ENCODE measurements at places on chromosomes 1 and 21.

DNA sequence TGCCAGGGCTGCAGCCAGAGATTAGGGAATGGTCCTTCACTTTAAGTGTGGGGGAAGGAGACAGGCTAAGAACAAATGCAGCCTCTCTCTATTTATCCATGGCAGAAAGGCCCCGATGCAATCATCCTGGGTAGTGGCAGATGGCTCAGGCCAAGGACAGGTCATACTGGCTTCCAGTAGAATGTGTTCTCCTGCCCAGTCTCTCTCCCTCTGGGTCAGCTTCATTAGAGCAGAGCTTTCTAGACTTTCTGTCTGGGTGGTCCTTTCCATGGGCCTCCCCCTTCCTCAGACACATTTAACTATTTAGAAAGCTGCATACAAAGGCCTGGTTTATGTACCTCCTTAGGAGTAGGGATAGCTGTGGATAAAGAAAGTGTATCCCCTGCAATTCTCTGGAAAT, 4.8 kb upstream of the PTCH2 start:
- DNase-seq, result no peak

- DNase-seq, result no peak
Measured at GRCh38 chr21:41817228-41817627, 50.4 kb upstream of the RIPK4 start.

DNA sequence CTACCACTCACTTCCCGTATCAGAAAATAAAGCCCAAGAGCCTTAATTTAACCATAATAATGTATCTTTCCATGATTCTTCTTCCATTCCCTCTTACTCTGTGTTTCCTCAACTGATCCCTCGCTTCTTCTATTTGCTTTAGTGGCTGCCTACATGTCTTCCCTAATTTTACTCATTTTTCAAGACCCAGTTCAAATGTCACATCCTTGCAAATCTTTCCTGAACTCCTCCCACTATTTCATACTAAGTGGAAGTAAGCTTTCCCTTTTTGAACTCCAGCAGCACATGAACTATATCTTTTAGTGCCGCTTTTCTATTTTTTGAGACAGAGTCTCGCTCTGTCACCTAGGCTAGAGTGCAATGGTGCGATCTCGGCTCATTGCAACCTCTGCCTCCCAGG, 3.8 kb upstream of the NFYC start:
- DNase-seq, result no peak

DNA sequence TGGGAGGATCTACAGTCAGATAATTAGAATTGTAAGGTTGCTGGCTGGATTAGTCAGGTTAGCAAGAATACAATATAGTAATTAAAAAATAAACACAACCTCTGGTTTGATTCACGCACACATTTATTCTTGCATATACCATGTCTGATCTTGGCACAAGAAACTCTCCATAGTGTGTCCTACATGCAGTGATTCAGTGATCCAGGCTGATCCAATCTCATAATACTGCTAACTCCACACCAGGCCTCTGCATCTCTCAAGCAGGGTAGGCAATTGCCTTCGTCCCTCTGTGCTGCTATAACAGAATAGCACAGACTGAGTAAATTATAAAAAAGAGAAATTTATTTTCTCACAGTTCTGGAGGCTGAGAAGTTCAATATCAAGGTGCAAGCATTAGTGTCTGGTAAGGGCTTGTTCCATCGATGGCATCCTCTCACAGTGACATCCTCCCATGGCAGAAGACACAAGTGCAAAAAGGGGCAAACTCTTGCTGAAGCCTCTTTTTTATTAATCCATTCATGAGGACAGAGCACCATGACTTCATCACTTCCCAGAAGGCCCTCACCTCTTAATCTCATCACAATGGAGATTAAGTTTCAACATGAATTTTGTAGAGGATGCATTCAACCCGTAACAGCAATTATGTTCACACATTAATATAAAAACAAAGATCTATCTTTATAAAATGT, 741.0 kb upstream of the NCAM2 start:
- no peak for DNase-seq

- no peak for DNase-seq
Measured at GRCh38 chr1:30694280-30695175, 28.9 kb downstream of the MATN1 start.

DNA sequence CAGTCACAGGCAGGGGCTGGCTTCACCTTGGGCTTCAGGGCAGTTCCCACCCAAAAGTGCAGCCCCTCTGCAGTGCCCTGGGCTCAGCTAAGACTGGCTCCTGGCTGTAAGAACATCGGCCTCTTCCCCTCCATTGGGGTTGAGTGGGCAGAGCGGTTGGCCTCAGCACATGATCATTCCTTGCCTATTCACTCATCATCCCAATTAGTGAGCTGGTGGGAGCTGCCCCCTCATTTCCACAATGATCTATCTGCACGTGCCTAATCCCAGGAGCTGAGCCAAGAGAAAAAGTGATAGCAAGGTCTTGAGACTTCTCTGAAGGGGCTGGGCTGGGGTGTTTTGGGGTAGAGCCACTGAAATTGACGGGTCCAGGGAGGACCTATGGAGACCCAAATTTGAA, 133.6 kb downstream of the SYF2 start:
- no peak for DNase-seq

GRCh38 chr21:20949884-20950283, 48.3 kb upstream of the NCAM2 start:
- no peak for DNase-seq

- no peak for DNase-seq
Measured at GRCh38 chr1:22850681-22851080, 122.0 kb downstream of the LACTBL1 start.

- no peak for DNase-seq
Measured at GRCh38 chr1:206461602-206462455, 8.4 kb upstream of the IKBKE start.

DNA sequence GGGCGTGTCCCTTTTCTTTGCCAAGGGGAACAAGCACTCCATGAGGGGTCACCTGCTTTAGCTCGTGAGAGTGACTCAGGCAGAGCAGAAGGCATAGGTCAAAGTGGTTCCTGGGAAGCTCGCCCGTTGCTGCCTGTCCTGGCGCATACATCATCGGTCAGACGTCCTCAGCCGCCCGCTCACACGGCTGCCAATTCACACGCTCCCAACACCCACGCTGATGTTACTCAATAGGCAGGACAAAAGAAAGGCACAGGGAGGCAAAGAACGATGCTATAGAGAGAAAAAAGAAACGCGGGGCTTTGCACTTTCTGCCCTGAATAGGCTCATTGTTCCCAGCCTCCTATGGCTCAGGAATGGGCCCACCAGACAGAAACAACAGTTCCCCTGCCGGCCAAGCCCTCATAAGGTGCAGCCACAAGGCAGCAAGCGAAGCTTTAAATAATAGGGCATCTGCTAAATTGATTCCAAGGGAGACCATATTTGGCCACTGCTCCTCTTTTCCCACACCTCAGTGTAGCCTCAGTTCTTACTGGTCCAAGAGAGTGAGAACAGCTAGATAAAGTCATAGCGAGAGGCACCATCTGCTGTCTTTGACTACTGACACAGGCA, 38.7 kb downstream of the VTCN1 start:
- DNase-seq, result no peak

DNA sequence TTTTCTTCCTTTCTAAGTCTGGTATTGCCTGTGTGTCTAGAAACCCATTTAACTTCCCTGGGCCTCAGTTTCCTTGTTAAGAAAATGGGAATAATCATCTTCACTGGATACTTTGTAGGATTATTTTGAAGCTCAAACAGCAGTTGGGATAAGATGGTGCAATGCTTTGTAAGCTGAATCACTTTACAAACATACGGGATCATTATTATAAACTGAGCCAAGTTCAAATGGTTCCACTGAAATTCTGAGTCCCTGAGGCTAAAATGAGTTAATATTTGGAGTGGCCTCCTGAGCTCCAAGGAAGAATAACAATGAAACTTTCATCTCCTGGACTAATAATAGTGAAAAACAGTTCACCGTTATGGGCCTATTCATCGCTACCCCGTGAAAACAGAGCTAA, 388.0 kb downstream of the PLPP3 start:
- DNase-seq, result no peak

DNA sequence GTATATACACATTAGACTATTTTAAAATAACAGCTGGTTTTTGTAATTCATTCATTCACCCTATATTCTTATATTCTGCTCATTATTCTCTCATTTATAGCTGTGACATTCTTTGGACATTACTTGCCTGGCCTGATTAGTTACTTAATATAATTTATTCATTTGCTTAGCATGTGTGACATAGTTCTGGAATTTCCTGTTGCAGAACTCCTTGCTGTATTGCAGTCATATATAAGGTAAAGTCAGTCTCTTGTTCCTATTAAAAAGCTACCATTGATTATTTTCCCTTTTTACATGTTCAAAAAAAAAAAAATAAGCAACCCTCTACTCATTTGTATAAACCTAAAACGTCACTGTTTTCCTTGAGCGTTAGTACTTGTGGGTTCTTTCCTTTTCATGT, 23.9 kb downstream of the GNAT2 start:
- no peak for DNase-seq

DNA sequence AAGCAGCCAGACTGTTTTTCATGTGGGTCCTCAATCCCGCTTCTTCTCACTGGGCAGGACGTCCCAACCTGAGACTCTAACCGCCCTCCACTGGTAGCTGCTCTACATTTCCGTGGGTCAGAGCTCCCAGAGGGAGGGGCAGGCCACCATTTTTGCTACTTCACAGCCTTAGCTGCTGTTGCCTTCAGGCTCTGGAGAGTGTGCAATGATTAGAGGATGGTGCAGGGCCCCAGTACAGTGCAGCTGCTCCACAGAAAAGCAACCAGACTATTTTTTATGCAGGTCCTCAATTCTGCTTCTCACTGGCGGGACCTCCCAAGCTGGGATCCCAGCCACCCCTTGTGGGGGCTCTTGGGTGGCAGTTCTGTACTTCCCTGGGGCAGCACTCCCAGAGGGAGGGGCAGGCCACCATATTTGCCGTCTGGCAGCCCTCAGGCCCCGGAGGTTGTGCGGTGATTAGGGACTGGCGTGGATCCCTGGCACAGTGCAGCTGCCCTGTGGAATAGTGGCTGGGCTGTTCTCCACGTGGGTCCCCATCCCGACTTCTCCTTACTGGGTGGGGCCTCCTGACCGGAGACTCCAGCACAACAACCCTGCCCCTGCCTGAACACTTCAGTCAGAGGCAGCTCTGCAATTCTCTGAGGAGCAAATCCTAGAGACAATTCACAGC, 647.6 kb upstream of the PKN2 start:
- no peak for DNase-seq

- peak; percentile 51 for DNase-seq
Measured at GRCh38 chr1:154328318-154329151, 3.2 kb downstream of the ATP8B2 start.

DNA sequence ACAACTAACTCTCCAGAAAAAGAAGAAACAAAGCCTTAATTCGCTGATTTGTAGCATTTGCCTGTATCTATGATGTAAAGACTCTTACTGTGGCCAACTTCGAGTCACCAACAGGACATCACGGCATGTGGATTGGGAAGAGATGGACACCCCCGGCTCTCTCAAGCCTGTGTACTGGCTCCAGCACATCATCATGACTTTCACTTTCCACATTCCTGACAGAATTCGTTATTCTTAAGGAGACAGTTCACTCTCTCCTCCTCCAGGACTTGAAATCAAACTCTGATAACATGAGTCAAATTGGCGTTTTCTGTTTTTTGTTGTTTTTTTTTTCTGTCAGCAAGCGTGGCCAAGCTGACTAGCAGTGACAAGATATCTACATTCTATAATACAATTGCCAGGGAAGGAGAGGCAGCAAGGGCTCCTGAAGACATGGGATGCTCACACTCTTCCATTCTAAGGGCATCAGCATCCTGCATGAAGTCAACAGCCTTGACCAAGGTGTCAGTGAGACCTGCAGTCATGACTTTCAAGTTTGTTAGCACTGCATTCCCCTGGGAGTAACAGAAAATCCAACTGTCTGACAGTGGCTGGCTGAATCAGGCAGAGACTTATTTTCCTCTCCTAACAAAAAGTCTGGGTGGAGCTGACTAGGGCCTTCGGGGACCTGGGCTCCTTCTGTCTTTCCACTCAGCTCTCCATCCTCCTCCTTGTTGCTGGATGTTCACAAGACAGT, 13.3 kb upstream of the TRAF3IP3 start:
- no peak for DNase-seq

DNA sequence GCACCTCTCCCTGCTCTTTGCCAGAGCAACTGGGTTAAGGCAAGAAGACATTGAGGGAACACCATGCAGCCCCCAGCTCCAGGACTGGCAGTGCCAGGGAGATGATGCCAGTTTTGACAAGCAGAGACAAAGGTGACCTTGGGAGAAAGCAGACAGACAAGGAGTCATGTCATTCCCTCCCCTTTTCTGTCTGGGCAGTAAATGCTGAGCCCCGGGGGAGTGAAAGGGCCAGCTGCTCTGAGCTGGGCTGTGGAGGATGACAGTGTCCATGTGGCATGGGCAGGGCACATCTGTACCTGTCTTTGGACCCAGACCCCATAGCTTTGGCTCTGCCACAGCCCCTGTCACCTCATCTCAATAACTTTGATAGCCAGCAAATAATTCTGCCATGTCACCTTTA, 24.2 kb downstream of the PLEKHA6 start:
- DNase-seq, result no peak

DNA sequence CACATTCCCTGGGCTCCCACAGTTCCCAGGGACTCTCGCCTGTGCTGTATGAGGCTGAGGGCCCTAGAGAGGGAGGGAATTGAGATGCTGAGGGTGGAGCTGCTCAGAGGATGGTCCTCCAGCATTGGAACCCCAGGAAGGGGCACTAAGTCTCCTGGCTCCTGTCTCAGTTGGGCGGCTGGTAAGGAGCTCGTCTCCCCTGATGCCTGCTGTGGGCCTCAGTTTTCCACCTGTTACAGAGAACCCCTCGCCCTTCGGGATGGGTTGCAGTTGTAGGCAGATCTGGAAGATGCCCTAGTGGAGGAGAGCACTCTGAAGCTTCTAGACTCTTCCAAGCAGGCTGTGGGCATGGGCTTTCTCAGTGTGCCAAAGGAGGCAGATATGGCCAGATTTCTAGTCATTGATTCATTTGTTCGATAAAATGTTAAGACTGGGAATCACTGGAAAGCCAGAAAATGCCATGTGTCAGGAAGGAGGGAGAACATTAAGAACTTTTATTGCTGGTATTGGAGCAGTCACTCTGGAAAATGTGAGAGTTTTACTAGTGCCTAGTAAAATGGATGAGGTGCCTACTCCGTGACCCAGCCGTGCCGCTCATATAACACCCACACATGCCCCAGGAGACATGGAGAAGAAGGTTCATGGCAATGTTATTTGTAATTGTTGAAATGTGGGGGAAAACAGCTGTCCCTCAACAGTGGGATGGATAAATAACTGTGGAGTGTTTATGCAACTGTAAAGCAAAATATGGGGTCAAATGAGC, 828 bp upstream of the MYBPH start:
- no peak for DNase-seq

GRCh38 chr21:31281561-31281960, 62.5 kb downstream of the TIAM1 start:
- DNase-seq, result no peak

- DNase-seq, result no peak
Measured at GRCh38 chr1:205062319-205062718, 19.3 kb downstream of the CNTN2 start.

Measured in cerebellar nuclear complex (tissue), 1 donor.